Adrenal gland (tissue), 19 donors: ENCODE measurements at places on chromosomes 11 and 22.

DNA sequence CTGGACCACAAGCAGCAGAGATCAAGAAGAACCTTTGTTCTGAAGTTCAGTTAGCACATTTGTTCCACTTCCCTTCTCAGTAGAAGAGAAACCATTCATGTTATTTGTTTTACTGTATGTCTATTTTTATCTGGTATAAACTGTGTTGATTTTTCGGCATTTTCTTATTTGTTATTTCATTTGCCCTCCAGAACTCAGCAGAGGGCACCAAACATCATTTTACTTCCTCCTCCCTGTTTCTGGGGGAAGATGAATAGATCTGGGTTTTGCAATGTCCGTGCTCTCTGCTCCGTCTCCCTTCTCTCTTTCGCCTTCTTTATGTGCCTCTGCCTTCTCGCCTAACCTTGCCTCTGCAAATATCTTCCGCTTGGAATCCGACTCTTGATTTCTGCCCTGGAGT lies 366.9 kb downstream of the NTM start:
- DNase-seq, result no peak

- no peak for DNase-seq
Observed at GRCh38 chr11:100752371-100753171, 65.5 kb downstream of the ARHGAP42 start.

DNA sequence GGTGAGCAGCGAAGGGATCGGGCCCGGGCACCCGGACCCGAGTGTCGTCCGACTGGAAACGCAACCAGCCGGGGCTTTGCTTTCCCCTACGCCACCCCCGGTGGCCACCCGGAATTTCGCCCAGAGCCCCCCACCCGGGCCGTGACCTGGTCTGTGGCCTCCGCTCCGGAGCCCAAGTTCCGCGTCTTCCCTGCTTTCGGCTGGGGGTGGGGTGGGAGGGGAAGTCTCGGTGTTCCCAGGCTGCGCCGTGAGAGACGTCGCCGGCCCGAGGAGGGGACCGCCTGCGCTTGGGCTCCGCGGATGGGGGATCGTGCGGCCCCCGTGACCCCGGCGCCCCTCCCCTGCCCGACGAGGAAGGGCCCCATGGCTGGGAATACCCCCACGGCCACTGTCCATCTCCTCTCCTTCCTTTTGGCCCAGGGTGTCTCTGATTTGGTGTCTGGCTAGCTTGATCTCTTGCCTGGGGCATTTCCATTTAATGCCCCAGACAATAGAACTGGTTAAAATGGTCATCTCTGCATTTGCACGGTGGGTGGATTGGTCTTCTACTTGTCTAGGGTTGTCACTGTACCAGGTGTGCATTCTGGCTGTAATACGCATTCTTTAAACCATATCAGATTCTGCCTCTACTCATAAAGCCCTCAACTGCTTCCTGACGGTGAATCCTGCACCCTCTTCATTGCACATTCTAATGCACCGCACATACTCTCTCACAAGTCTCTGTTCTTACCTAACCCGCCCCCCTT lies 789 bp downstream of the SIK2 start:
- peak; percentile 25 for DNase-seq

DNA sequence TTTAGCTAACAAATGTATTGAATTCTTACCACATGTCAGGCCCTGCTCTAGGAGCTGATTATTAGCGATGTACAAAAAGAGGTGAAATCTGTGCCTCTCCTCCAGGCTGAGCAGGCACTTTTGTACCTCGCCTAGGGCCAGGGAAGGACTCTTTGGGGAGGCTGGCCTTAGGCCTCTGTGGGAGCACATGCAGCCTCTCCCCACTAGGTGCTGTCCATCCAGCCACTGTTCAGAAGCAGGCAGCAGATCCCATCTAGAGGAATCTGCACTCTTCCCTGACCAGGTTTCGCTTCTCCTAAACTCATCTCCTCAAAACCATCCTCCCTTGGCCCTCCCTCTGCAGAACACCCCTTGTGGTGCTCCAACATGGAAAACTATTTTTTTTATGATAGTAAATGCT lies 51.9 kb upstream of the WT1 start:
- no peak for DNase-seq

DNA sequence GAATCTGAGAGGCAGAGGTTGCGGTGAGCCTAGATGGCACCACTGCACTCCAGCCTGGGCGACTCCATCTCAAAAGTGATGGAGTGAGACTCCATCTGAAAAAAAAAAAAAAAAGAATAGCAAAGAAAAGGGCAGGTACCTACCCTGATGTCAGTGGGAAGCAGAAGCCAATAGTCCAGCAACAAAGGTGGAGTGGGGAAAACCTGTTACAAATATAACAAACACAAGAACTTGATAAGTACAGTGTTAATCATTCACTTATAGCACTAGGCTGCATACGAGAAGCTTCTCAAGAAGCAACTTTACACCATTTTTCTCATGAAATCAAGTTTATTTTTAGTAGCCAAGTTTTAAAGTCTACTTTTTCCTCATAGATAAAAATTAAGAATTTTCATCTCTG lies 62.5 kb upstream of the YWHAH start:
- DNase-seq, result no peak

GRCh38 chr11:11810764-11811726 lies 30.7 kb upstream of the USP47 start:
- DNase-seq, result no peak

DNA sequence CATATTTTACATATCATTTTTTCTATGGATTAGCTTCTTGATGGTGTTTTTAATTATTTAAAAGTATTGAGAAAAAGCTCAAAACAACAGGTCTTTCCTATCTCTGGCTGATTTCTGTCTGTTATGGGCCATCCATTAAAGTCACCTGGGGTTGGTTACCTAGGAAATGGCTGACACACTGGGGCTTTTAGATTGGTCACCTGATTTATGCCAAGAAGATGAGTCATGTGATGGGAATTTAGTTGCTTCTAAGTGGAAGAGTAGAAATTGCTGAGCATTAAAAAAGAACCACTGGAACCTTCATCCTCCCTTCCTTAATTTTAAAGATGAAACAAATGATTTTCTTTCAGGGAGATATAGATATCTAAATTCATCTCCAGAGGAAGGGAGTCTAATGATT lies 48.8 kb upstream of the LARGE1 start:
- DNase-seq, result no peak
